ENCODE measurements at places on chromosomes 5 and 9.

DNA sequence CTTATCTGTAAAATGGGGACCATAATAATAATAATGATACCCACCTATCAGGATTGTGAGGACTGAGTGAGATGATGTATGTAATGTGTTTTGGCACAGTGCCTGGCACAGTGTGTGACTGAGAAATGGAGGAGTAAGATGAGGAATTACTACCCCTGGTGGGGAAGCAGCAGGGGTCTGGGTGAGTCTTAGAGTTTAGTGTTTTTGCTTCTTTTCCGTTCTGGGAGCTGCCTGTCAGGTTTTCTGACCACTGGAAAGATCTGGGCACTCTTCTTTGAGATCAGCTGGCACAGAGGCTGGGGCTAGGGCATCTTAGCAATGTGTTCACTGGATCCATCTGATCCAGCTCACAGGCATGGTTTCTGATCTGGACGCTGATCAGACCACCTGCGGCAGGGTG lies 8.5 kb downstream of the LCP2 start:
- no peak for DNase-seq

- no peak for DNase-seq
Measured at GRCh38 chr5:133839721-133840120, 128.7 kb downstream of the C5orf15 start.

DNA sequence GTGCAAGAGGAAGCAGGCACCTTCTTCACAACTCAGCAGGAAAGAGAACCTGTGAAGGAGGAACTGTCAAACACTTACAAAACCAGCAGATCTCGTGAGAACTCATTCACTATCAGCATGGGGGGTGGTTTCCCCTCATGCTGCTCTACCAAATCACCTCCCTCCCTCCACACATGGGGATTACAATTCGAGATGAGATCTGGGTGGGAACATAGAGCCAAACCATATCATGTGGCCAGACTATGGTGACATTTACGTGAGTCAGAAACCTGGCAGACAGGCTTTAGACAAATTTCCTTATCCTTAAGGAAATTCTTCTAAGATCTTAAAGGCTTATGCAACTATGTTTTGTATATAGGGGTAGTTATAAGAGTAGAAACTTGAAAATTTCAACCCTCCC lies 8.7 kb upstream of the AOPEP start:
- DNase-seq, result no peak

GRCh38 chr5:1249366-1250280 lies 24.4 kb downstream of the SLC6A18 start:
- DNase-seq, result no peak

- no peak for DNase-seq
Measured at GRCh38 chr5:65779643-65780042, 57.6 kb downstream of the NLN start.

GRCh38 chr5:124888622-124889485 lies 142.4 kb upstream of the ZNF608 start:
- DNase-seq, result no peak

DNA sequence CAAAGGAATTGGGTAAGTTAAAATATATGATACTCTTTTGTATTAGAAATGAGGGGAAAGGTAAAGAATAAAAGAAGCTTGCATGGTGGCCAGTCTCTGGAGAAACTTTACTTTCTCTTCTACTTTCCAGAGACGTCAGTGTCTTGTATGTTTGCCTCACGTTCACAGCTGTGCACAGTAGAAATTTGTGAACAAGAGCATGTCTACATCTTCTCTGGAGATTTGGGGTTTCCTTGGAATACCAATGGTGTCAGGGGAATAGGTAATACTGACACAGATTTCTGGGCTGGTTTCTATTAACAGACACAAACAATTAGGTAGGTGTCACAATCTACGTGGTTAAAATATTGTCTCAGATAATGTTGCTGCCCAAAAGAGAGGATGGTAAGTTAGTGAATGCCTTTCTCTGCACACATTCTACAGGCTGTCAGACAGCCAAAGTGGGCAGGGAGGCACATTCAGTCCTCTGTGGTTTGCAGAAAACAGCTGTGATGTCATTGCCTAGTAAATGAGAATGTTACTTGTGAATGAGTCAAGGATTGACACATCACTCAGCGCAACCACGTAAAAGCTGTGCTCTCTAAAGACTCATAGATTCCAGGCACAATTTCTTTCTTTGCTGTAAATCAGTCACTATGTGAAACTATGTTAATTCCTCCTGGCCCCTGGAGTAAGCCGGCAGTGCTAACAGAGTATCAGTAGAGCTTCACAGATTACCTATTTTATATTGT lies 397.1 kb downstream of the MAN2A1 start:
- DNase-seq, result no peak

Measured in activated naive CD4-positive, alpha-beta T cell (primary cell).